CD4-positive, alpha-beta memory T cell (primary cell): ENCODE measurements at places on chromosomes 5 and 9. TPM values are rescaled to one million over a fixed set of nuclear protein-coding genes. Genes with fewer than 3 reads are reported as not detected.

GRCh38 chr5:1950708-1951103 is 68.0 kb upstream of the IRX4 start:
- H3K27ac ChIP-seq: no peak overlapping the region
- no peak overlapping the region for H3K4me3 ChIP-seq
- H3K36me3 ChIP-seq: no peaks in the 10 kb centered on the region

DNA sequence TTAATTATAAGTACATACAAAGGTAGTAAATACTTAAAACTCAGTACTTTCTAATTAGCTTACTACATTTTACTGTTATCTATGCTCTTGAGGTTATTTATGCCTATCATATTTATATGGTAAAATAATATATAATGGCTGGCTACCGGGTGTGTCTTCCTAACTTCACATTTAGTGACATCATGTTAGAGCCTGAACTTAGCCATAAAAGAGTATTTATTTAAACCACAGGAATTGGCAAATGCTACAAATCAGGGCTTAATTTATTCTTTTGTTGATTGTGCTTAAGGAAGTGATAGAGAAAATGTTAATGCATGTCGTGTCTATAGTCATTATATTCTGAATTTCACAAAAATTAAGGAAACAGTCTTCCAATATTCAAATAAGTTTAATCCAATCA is 73.1 kb downstream of the NDUFAF2 start:
- no peak overlapping the region for H3K4me3 ChIP-seq
- no peak overlapping the region for H3K27ac ChIP-seq
- H3K27me3 ChIP-seq: no peaks in the 10 kb centered on the region
- DNase-seq: no peak
- no peaks in the 10 kb centered on the region for H3K4me1 ChIP-seq

Gene PCDHB14
- 0.15 TPM for total RNA-seq

Gene LRRC8A
- 24.4 TPM for total RNA-seq

Gene LRRC26
- not detected for total RNA-seq
